ENCODE measurements at places on chromosomes 3 and 15.
A peak's percentile ranks its signal among the peaks of the same experiment; 100 is the strongest.

DNA sequence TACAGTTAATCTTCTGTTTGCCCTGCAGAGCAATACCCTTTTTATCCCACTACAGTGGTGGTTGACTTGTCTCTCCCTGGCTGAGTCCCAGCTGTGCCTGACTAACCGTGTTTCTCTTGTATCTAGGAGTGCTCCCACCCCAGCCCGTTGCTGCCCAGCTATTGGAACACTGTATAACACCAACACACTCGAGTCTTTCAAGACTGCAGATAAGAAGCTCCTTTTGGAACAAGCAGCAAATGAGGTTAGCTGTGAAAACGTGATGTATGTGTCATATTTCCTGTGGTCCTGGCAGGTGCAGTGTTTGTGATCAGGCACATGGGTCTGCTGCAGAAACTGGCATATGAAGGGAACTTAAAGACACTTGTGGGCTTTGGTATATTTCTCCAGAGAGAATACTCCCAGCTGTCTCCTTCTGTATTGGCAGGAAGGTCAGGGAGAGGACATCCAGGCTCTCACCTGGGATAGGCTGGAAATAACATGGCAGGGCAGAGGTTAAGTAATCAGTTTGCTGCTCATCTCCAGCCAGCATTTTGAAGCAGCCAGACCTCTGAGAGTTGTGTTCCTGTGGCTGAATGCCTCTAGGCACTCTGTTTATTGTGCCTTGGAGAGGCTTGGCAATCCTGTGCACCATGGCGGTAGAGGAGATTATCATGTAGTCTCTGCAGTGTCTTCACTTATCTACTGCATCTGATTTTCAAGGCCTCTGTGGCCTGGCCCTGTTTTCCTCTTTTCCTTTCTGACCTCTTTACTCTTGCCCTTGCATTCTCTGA lies 34.8 kb downstream of the ATG7 start:
- DNase-seq, result no peak

- DNase-seq, result no peak
Measured at GRCh38 chr3:110166791-110167190, 829.4 kb upstream of the DPPA4 start.

DNA sequence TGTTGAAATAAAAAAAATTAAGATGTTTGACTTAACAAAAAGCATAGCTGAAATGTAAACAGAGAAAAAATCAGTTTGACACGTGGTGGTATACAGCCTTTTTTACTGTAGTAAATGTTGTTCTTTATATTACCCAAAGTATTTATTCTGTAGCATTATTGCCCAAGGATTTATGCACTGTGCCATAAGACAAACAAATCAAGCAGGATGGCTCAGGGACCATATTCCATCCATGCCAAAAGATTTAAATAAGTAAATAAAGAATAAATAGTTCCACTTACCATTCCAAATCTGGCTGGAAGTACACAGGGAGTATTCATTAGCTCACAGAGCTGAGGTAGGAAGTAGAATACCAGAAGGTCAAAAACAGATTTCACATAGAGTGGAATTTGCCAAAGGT lies 666.7 kb upstream of the CADM2 start:
- no peak for DNase-seq

- DNase-seq, result peak; percentile 16
Measured at GRCh38 chr3:172859041-172859440, 108.5 kb downstream of the ECT2 start.

GRCh38 chr15:54288049-54288448 lies 309.8 kb downstream of the UNC13C start:
- DNase-seq, result no peak

DNA sequence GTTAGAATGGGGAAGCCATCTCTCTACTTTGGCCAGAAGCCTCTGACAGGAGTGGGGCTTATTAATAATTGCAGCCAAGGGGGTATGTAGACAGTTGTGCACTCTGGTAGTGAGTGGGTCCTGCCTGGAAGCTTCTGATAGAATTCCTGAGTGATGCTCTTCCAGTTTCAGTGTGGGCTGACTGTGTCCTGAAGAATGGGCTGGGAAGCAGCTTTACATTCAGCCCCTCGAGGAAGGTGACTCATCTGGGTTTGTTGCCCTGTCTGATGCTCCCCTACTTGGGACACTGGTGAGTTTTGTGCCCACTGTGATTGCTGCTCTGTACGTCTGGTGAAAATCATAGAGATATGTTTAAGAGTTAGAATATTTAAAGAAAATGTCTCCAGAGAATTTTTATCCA lies 444.7 kb upstream of the RBMS3 start:
- peak; percentile 24 for DNase-seq

GRCh38 chr3:194103983-194104751 lies 31.8 kb upstream of the HES1 start:
- no peak for DNase-seq

- peak; percentile 1 for DNase-seq
Measured at GRCh38 chr3:54696313-54696712, 231.5 kb downstream of the LRTM1 start.

- no peak for DNase-seq
Measured at GRCh38 chr15:100353449-100353848, 11.7 kb upstream of the ADAMTS17 start.

- peak; percentile 36 for DNase-seq
Measured at GRCh38 chr15:70507772-70508371, 255.5 kb downstream of the UACA start.

DNA sequence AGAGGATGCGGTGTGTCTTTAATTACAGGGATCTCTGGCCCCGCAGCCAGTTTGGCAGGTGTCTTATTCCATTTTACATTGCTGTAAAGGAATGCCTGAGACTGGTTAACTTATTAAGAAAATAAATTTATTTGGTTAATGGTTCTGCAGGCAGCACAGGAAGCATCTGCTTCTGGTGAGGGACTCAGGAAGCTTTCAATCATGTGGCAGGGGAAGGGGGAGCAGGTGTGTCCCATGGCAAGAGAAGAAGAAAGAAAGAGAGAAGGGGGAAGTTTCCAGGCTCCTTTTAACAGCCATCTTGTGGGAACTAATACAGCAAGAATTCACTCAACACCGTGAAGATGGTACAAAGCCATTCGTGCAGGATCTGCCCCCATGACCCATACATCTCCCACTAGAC lies 128.0 kb upstream of the CRBN start:
- no peak for DNase-seq

GRCh38 chr15:48109856-48110531 lies 10.8 kb upstream of the SLC24A5 start:
- DNase-seq, result no peak

- DNase-seq, result peak; percentile 46
Measured at GRCh38 chr3:49411535-49411967, 225 bp downstream of the RHOA start.

DNA sequence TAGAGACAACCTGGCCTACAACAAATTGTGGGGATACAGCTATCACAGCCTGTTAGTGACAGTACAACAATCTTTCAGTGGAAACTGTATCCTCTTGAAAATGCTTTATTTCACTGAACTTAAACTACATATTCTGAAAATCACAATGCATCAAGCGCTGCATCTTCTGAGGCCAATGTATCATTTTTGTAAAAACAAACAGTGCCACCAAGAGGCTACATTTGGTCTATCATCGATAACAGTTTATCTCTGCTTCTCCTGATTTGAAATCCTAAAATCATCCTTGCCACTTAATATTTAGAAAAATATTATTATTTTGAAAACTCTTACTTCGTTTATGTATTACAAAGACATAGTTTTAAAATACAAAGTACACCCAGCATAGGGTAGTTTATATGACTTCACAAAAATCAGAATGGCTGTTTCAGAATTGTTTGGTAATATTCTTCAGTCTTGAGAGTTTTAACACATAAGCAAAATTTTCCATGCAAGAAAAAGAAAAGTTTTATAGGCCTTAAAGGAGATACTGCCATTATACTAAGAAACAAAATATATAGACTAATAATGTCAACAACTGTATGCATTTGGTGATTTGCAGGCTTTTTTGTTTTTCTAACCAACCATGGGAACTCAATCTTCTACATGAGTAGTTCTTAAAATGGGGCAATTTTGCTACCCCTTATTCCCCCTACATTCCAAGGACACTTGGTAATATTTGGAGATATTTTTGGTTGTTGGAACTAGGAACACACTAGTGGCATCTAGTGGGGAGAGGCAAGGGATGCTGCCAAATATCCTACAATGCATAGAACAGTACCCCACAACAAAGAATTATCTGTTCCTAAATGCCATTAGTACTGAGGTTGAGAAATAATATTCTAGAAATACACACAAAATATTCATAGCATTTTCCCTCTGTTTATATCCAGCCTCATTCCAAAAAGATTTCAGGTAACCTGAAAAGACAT lies 42.3 kb downstream of the WDR72 start:
- DNase-seq, result no peak

DNA sequence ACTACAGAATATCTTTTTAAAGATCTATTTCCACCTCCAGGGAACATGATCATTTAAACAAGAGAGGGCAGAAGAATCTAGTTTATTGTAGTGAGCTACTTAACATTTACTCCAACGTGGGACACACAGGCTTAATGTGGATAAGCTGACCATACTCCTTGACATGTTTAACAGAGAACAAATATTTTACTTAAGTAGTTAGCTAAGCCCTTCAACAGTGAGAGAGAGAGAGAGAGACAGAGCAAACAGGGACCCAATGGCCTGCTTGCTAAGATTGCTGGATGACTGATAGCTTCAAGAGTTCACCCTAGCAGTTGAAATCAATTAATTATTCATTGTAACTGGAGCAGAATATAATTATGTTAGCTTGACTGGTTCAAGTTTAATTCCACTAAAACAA lies 158.6 kb downstream of the ADAM10 start:
- no peak for DNase-seq

GRCh38 chr3:114223143-114223542 lies 14.2 kb downstream of the ZNF80 start:
- no peak for DNase-seq

- no peak for DNase-seq
Measured at GRCh38 chr3:62546266-62546665, 172.9 kb upstream of the FEZF2 start.

DNA sequence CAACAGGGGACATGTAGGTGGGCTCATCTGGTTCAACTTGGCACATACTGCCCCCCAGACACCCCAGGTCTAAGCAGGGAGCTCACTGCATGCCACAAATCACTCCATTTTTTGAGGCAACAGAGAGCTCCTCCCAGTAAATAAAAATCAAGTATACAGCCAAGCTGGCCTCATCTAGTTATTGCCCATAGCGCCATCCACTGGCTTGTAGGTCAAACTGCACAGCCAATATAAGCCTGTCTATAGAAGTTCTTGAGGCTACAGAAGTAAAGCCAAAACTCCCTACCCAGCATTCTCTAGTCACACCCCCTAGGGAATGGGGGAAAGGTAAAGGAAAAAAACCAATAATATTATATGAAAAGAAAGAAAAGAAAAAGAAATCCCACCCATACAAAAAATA lies 453.7 kb downstream of the ZNF385D start:
- DNase-seq, result no peak

GRCh38 chr3:189947948-189948723 lies 172.6 kb downstream of the P3H2 start:
- peak; percentile 48 for DNase-seq

DNA sequence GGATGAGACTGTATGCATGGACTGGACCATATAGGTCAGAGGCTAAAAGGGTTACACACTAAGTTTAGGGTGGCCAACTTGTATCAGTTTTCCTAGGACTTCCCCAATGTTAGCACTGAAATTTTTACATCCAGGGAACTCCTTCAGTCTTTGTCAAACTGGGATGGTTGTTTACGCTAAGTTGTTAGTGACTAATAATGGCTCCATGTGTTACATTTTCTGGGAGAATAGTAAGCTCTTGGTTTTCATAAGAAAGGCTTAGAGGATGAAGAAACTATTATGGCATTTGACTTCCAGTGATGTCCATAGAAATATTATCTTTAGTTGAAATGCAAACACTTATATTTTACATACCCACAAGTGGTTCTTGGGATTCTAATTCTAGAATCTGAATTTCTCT lies 57.9 kb upstream of the ST3GAL6 start:
- DNase-seq, result no peak

DNA sequence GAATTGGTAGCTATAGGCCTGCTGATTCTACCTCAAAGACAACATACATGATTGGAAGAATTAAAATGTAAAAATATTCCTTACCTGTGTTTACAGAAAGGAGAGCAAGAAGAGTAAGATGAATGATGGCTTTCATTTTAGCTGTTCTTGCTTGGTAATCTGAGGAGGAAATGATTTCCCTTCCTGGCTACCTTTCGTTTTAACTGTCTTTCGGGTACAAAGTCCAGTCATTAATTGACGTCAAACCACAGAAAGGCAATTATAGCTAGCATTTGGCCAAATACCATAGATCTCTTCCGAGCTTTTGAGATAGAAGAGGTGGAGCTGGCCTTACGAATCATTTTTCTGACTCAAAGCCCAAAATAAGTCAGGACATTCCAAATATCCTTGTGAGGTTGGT lies at the start of gene MUC13:
TSS of gene MUC13 (minus strand) at position 175 of the 400 bp plus-strand sequence. CDS start at position 136, 39 bp downstream.
- peak; percentile 31 for DNase-seq

DNA sequence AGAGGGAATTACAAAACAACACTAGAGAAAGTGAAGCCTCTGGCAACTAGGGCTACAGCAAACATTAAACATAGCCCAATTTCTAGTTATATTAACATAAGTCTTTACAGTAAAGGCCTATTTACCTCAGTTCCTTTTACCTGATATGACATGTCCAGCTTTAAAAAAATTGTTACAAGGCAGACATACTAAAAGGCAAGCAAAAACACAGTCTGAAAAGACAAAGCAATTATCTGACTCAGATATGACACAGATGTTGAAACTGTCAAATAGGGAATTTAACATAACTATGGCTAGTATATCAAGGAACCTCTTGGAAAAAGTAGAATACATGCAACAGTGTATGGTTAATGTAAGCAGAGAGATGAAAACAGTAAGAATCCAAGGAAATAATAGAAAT lies 238.6 kb downstream of the RAP2B start:
- no peak for DNase-seq

GRCh38 chr3:190041333-190042041 lies 79.2 kb downstream of the P3H2 start:
- DNase-seq, result peak; percentile 36

DNA sequence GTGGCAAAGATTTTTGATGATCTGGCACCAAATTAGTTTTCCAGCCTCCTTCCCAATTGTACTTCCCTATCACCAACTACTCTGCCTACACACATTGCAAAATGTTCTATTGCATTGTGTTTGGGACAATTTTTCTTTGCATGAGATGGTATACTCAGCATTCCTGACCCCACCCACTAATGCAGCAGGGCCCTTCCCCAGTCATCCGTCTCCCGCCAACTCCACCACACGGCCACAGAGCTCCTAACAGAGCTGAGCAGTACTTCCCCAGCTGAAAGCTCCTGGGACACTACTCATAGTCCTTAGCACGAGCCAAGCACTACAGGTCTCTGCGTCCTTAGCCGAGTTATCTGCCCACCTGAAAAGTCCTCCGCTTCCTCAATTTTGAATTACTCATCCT lies 34.2 kb downstream of the TXNRD3 start:
- DNase-seq, result peak; percentile 21

DNA sequence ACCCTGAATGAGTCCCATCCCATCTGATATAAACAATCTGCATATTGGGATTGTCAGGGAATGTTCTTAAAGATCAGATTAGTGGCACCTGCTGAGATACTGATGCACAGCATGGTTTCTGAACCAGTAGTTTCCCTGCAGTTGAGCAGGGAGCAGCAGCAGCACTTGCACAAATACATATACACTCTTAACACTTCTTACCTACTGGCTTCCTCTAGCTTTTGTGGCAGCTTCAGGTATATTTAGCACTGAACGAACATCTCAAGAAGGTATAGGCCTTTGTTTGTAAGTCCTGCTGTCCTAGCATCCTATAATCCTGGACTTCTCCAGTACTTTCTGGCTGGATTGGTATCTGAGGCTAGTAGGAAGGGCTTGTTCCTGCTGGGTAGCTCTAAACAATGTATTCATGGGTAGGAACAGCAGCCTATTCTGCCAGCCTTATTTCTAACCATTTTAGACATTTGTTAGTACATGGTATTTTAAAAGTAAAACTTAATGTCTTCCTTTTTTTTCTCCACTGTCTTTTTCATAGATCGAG lies 4.5 kb downstream of the B2M start:
- no peak for DNase-seq
